ENCODE measurements at places on chromosomes 4 and X. TPM values are rescaled to one million over a fixed set of nuclear protein-coding genes. Genes with fewer than 3 reads are reported as not detected.
A peak's percentile ranks its signal among the peaks of the same experiment; 100 is the strongest.

- H3K27ac ChIP-seq: peak overlapping the region; percentile 92
- H3K36me3 ChIP-seq: no peaks in the 10 kb centered on the region
- H3K27me3 ChIP-seq: no peaks in the 10 kb centered on the region
- peak overlapping the region; percentile 98 for H3K4me3 ChIP-seq
- H3K4me1 ChIP-seq: peaks cover 49% of the 10 kb centered on the region
Observed at GRCh38 chrX:3711331-3711917, 2.0 kb downstream of the PRKX start.

DNA sequence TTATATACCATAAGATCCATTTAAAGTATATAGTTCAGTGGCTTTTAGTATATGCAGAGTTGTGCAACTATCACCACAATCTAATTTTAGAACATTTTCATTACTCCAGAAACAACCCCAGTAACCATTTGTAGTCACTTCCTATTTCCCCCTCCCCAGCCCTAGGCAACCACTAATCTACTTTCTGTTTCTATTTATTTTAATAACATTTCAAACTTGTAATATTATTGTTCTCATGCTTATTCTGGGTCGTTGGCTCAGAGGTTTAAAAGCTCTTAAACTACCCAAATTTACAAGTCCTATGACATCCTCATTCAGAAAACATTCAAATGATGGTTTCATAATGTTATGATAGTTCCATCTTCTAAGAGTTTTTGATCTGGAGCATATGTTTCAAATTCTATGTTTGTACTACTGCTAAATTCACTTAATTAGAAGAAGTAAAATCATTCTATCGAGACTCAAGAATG lies 18.4 kb downstream of the XIAP start:
- no peaks in the 10 kb centered on the region for H3K27me3 ChIP-seq
- peaks cover 43% of the 10 kb centered on the region for H3K4me1 ChIP-seq
- no peak for DNase-seq
- H3K4me3 ChIP-seq: peak overlapping the region; percentile 67

- no peak for DNase-seq
- H3K4me1 ChIP-seq: no peaks in the 10 kb centered on the region
Observed at GRCh38 chrX:115958687-115959359, 211.7 kb upstream of the AGTR2 start.

GRCh38 chrX:136143711-136144110 lies 3.6 kb upstream of the FHL1 start:
- peak overlapping the region; percentile 77 for H3K27ac ChIP-seq
- peaks cover 31% of the 10 kb centered on the region for H3K4me1 ChIP-seq

- no peak for DNase-seq
- peaks cover 2% of the 10 kb centered on the region for H3K27me3 ChIP-seq
- no peaks in the 10 kb centered on the region for H3K4me1 ChIP-seq
- no peak overlapping the region for H3K4me3 ChIP-seq
- no peaks in the 10 kb centered on the region for H3K36me3 ChIP-seq
- H3K27ac ChIP-seq: no peak overlapping the region
Observed at GRCh38 chrX:12441381-12442128, 303.3 kb downstream of the FRMPD4 start.

GRCh38 chr4:6989331-6989923 lies 53.7 kb upstream of the TADA2B start:
- H3K27me3 ChIP-seq: no peaks in the 10 kb centered on the region
- no peak for DNase-seq
- peaks cover 67% of the 10 kb centered on the region for H3K4me1 ChIP-seq
- H3K27ac ChIP-seq: no peak overlapping the region

DNA sequence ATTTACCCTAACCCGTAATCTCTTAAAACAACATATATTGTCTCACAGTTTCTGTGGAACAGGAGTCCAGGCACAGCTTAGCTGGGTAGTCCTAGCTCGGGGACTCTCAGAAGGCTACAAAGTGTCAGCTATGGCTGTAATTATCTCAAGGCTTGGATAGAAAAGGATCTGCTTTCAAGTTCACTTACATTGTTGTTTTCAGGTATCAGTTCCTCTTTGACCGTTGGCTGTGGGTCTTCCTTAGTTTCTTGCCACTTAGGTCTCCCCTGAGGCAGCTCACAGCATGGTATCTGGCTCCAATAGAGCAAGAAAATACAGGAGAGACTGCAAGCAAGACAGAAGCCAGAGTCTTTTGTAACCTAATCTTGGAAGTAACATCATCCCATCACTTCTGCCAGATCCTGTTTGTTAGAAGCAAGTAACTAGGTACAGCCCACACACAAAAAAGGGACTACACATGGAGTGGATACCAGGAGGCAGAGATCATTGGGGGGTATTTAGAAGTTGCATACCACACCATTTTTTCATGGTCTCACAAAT lies 137.0 kb downstream of the MAGEB5 start:
- H3K27me3 ChIP-seq: no peaks in the 10 kb centered on the region
- DNase-seq: no peak
- H3K36me3 ChIP-seq: no peaks in the 10 kb centered on the region
- H3K4me3 ChIP-seq: no peak overlapping the region
- no peak overlapping the region for H3K27ac ChIP-seq

DNA sequence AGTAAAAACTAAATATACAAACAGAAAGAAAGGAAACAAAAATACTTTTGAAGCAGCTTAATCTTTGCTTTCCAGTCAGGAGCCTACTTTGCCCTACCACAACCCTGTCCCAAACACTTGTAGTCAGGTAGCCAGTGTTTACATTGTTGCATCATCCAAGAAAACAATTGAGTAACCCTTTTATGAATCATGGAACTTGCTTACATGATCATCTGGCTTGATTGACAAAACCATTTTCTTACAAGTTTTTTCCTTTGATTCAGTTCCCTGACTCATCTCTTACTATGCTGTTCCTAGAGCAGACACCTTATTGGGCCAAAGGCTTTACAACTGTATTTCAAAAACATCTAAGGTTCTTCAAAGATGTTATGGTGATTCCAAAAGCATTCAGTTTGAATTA lies 740.1 kb downstream of the KLHL13 start:
- no peak overlapping the region for H3K27ac ChIP-seq
- DNase-seq: no peak

GRCh38 chr4:136302566-136302965 lies 1229.7 kb downstream of the PCDH18 start:
- no peaks in the 10 kb centered on the region for H3K4me1 ChIP-seq
- H3K4me3 ChIP-seq: no peak overlapping the region
- no peak for DNase-seq

GRCh38 chr4:163662768-163663167 lies 168.3 kb downstream of the TMA16 start:
- no peaks in the 10 kb centered on the region for H3K36me3 ChIP-seq
- peak overlapping the region; percentile 84 for H3K27ac ChIP-seq
- no peaks in the 10 kb centered on the region for H3K27me3 ChIP-seq
- DNase-seq: no peak
- H3K4me3 ChIP-seq: no peak overlapping the region

GRCh38 chrX:19028560-19028959 lies 44.6 kb upstream of the PHKA2 start:
- H3K4me1 ChIP-seq: no peaks in the 10 kb centered on the region
- DNase-seq: no peak
- H3K27ac ChIP-seq: no peak overlapping the region
- no peaks in the 10 kb centered on the region for H3K27me3 ChIP-seq
- no peak overlapping the region for H3K4me3 ChIP-seq

DNA sequence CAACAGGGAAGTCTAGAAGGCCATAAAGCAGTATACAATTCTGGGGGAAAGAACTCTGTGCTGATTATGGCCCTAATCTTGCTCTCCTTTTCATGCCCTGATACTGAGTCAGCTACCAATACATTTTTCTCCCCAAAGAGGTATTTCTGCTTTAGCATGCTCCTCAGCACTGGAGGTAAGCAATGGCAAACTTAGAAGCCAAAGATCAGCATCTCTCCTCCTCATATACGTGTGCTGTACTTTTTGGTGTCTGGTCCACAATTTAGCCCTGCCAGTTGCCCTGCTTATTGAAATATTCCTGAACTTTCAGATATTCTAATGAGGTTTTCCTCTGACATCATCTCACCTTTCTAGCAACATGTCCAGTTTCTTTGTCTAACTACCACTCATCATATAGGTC lies 226.2 kb downstream of the FSTL5 start:
- no peak overlapping the region for H3K27ac ChIP-seq
- H3K36me3 ChIP-seq: no peaks in the 10 kb centered on the region
- H3K4me1 ChIP-seq: no peaks in the 10 kb centered on the region
- no peaks in the 10 kb centered on the region for H3K27me3 ChIP-seq
- H3K4me3 ChIP-seq: no peak overlapping the region

DNA sequence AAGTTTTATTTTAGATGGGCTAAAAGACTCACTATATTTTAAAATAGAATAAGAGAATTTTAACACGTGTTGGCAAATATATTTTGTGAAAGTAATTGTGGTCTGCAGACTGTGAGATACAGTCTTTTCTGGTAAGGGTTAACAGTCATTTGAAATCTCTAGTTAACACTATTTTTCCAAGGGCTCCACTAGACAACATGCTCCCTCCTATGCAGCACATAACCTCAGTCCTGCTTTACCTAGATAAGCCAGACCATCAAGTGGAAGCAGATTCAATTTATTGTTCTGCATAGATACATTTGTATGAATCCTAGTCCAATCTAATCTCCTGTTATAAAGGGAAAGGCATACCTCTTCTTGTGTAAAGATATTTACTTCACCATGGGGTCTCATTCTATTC lies 133.2 kb upstream of the CT83 start:
- no peaks in the 10 kb centered on the region for H3K4me1 ChIP-seq
- H3K27me3 ChIP-seq: no peaks in the 10 kb centered on the region
- H3K4me3 ChIP-seq: no peak overlapping the region

DNA sequence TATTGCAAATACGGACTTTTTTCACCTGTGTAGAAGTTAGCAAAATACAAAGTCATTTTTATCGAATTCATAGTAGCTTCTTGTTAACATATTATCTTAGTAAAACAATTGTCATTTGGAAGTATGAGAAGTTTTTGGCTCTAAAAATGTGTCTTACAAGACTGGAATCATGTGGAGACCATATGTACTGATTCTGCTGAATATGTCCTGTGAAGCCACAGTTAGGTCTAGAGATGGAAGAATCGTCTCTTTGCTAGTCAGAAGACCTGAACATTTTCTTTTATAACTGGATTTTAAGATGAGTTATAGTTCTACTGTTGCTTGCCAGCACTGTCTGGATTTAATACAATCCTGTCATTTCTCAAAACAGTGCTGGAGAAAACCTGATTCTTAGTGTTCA lies 29.0 kb downstream of the TMEM165 start:
- no peak overlapping the region for H3K27ac ChIP-seq
- H3K4me1 ChIP-seq: peaks cover 12% of the 10 kb centered on the region
- H3K36me3 ChIP-seq: no peaks in the 10 kb centered on the region

DNA sequence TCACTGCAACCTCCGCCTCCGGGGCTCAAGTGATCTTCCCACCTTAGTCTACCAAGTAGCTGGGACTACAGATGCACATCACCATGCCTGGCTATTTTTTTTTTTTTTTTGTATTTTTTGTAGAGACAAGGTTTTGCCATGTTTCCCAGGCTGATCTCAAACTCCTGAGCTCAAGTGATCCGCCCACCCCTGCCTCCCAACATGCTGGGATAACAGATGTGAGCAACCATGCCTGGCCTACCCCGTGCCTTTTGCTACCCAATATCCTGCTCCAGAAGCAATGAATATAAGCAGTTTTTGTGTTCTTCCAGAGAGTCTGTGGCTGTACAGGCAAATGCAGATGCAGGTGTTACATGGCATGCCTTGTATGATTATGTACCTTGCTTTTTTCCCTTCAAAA lies 50.5 kb downstream of the TBC1D14 start:
- no peak overlapping the region for H3K4me3 ChIP-seq
- H3K27ac ChIP-seq: no peak overlapping the region
- peaks cover 2% of the 10 kb centered on the region for H3K36me3 ChIP-seq
- no peak for DNase-seq

- peaks cover 11% of the 10 kb centered on the region for H3K27me3 ChIP-seq
- no peak for DNase-seq
- no peak overlapping the region for H3K4me3 ChIP-seq
- H3K27ac ChIP-seq: no peak overlapping the region
Observed at GRCh38 chrX:69531031-69531755, 27.1 kb downstream of the NALF2 start.

GRCh38 chr4:57168982-57169381 lies 58.8 kb upstream of the IGFBP7 start:
- H3K27ac ChIP-seq: no peak overlapping the region
- peaks cover 4% of the 10 kb centered on the region for H3K4me1 ChIP-seq
- no peak for DNase-seq
- H3K4me3 ChIP-seq: no peak overlapping the region

- H3K27ac ChIP-seq: peak overlapping the region; percentile 73
- peak overlapping the region; percentile 94 for H3K4me3 ChIP-seq
- peaks cover 6% of the 10 kb centered on the region for H3K36me3 ChIP-seq
- peak; percentile 77 for DNase-seq
- H3K4me1 ChIP-seq: peaks cover 62% of the 10 kb centered on the region
Observed at GRCh38 chrX:51395810-51396728, 63.4 kb downstream of the NUDT10 start.

- no peak overlapping the region for H3K27ac ChIP-seq
- no peak for DNase-seq
- H3K4me1 ChIP-seq: peaks cover 2% of the 10 kb centered on the region
- no peak overlapping the region for H3K4me3 ChIP-seq
- H3K27me3 ChIP-seq: no peaks in the 10 kb centered on the region
- no peaks in the 10 kb centered on the region for H3K36me3 ChIP-seq
Observed at GRCh38 chr4:10694828-10695209, 10.3 kb upstream of the CLNK start.

- no peaks in the 10 kb centered on the region for H3K27me3 ChIP-seq
- peaks cover 3% of the 10 kb centered on the region for H3K36me3 ChIP-seq
- no peaks in the 10 kb centered on the region for H3K4me1 ChIP-seq
- DNase-seq: no peak
Observed at GRCh38 chr4:112196461-112196860, 35.1 kb upstream of the AP1AR start.

DNA sequence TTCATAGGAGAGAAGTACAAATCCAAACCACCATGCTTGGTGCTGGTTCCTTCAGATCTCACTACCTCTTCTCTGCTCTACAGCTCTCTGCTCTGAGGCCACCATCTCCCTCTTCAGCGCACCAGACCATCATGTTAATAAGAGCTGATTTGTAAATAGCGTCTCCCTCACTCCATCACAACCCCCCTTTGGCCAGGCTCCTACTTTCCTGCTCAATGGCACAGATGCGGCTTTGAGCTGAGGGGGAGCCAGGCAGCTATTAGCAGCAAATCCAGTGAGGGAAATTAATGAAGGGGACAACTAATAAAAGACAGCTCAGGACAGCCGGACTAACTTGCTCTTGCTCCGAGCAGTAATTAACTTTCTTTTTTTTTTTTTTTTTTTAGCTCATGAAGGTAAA lies 13.1 kb downstream of the NEUROG2 start:
- H3K36me3 ChIP-seq: no peaks in the 10 kb centered on the region
- no peak overlapping the region for H3K4me3 ChIP-seq
- H3K27me3 ChIP-seq: peaks cover 53% of the 10 kb centered on the region

NPY2R gene
- total RNA-seq: not detected

XK gene
- not detected for total RNA-seq

ITIH6 gene
- total RNA-seq: not detected

CFI gene
- not detected for total RNA-seq

GUCY1B1 gene
- total RNA-seq: not detected

Measured in naive thymus-derived CD8-positive, alpha-beta T cell (primary cell).